ENCODE measurements at places on chromosomes 11 and 22.

GRCh38 chr22:19974935-19975706 is 33.5 kb upstream of the TXNRD2 start:
- peak; percentile 65 for DNase-seq

DNA sequence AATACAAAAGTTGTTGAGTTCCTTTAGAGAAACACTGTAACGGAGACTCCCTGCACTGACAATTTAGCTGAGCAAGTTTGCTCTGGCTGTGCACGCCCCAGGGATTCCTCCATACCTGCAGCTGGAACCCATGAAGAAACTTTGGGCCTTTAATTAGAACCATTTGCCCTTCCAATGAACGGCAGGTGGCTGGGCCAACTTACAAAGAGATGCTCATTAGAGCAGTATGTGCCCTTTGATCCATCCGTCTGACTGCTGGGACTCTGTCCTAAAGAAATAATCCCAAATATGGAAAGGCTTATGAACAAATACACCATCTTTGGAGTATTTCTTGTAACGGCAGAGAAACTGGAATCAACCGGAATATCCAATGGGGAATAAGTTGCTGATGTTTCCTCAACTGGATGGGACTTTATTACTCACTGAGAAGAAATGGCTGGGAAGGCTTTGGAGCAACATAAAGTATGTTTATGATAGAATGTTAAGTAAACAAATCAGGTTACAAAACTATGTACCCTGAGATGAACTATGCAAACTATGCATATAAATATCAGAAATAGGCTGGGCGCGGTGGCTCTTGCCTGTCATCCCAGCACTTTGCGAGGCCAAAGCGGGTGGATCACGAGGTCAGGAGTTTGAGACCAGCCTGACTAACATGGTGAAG is 24.4 kb upstream of the FBLN1 start:
- peak; percentile 87 for DNase-seq

GRCh38 chr11:120172054-120172911 is 34.4 kb upstream of the TRIM29 start:
- peak; percentile 70 for DNase-seq

DNA sequence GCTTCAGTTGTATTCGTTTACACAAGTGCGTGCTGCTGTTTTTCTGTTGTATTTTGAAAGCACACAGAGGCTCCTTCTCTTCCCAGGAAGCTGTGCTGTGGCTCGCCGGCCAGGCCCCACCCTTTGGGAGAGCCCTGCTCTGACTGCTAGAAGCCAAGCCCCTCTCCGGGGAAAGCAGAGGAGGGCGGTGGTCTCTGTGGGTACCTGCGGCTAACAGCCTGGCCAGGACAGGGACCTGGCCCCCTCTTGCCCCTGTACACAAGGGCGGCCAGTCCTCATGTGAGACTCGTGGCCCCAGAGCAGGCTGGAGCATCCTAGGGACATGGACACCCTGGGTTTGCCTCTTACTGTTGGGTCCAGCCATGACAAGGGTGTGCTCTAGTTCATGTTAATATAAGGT is 14.8 kb downstream of the MOB2 start:
- no peak for DNase-seq

- DNase-seq, result no peak
Observed at GRCh38 chr11:26704249-26704648, 17.6 kb downstream of the SLC5A12 start.

DNA sequence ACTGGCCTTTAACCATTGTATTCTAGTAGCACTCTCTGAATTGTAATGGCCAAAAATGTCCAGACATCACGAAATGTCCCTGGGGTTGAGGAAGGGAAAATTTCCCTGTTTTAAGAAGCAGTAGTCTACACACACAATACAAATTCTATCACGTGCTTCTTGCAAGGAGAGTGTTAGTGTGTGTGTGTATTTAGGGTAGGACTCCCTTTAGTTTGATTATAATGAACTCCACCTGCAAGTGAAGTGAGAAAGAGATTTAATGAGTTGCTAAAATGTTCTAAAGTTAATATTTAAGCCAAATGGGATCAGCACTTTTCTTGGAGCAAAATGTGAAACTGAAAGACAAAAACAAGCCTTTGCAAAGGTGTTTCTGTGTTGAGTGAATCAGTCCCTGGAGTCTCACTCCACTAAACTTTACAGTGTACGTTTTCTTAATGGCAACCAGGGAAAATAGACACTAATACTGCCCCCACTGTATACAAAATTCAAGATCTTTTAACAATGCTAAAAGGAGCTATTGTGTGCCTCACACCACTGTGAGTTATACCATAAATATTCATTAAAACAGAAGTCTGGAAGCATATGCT is 590.3 kb upstream of the TENM4 start:
- DNase-seq, result no peak

GRCh38 chr11:97814325-97814959 is 1206.3 kb upstream of the CNTN5 start:
- DNase-seq, result no peak

- DNase-seq, result peak; percentile 61
Observed at GRCh38 chr22:46798366-46799350, 36.2 kb downstream of the TBC1D22A start.

- no peak for DNase-seq
Observed at GRCh38 chr22:37240941-37241320, 3.1 kb downstream of the RAC2 start.

DNA sequence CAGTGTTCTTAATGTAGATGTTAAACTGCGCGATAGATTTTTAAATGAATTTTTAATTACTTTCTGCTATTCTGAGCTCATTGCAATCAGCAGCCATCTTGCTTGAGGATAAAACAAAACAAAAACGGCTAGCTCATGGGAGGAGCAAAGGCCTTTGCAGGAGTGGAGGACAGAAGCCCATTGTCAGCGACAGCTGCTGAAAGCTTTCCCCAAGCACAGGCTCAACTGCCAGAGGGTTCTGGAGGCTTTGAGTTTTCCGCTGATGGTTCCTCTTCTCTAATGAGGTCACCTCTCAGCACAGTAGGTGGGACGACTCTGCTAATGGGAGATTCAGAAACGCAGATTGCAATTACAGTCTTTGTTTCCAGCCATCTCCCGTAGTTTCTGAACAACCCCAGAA is 167.1 kb upstream of the TTC12 start:
- no peak for DNase-seq

- no peak for DNase-seq
Observed at GRCh38 chr11:84419616-84420015, 1133.4 kb upstream of the CCDC90B start.

DNA sequence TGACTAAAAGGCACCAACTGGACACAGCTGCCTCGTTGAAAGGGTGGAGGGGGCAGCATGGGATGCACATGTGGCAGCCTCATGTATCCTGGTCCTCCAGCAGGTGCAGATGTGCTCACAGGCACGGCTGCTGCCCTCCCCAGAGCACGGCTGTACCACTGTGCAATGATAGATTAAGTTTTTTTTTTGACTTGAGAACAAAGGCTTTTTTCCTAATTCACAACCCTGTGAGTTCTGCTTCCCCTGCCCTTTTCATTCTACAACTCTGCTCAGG is 11.4 kb downstream of the DKK3 start:
- DNase-seq, result no peak

- DNase-seq, result no peak
Observed at GRCh38 chr11:30364139-30364836, 41.4 kb downstream of the ARL14EP start.

DNA sequence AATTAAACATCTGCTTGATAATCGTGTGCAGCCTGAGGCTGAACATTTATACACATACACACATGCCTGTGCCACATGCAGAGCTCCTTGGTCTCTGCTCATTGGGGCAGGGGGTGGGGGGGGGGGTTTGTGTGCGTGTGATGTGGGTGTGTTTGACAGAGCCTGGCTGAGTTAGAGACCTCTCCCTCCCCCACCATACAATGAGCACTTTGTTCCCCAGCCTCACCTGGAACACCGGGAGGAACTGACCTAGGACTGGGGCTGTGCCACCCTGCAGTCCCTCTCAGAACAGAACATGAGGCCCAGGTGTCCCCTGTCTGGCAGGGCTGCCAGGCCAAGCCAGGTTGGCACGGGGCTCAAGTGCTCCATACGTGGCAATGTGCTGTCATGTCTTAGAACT is 96.6 kb downstream of the TP53I11 start:
- DNase-seq, result no peak

GRCh38 chr11:1126491-1126926 is 31.2 kb upstream of the MUC5AC start:
- no peak for DNase-seq

DNA sequence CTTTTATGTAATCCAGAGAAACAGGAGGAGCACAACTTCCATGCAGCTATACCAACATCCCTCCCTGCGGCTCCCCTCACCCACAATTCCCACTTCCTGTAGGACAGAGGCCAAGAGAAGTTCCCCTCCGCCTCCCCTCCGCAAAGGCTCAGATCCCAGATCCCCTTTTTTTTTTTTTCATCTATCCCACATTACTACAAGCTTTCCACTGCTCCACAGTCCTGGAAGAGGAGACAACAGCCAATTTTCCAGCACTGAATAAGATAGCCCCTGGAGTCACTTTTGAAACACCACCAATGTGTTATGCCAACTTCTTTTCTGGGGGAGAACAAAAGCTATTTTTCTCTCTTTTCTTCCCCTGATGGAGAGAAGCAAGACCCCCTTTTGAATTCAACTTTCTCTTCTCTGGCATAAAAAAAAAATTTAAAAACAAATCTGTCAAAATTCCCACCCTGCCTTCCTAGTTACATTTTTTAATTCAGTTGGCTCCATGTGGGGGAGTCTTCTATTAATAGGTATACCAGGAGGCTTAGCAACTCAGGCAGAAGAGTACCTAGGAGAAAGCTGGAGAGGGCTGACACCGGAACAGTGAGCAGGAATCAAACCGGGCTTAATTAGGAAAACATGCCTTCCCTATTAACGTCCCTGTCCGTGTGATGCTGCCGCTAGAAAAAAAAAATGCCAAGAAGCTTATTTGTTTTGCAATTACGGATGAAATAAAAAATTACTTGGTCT is 543.4 kb downstream of the BUD13 start:
- DNase-seq, result no peak

DNA sequence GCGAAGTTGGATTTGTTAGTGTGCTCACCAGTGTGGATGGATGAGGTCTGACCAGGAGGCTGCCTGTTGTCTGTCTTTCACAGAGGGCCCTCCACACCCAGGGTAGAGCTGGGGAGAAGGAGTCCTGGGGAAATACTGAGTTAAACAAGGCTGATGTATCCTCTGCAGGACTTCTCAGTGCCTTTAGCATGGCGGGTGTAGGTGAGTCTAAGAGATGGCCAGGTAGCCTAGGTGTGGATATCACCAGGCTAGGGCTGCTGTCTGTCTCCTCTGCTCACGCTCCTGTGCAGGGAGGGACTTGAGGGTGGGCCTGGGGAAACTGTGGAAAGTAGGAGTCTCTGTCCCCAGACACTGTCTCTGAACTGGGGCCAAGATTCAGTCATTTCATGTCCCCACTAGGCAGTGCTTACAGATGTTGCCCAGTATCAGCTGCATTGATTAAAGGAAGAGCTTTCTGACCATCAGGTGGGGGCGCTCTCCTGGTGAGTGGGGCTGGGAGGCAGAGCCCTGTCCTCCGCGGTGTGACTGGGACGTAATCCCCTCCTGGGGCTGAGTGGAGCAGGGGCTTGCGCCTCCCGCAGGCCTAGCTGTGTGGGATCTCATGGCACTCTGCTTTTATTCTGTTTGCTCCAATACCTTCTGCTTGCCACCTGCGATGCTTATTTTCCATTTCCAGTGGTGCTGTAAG is 35.5 kb upstream of the CCDC188 start:
- no peak for DNase-seq

- DNase-seq, result no peak
Observed at GRCh38 chr11:45702511-45702910, 37.1 kb upstream of the CHST1 start.

DNA sequence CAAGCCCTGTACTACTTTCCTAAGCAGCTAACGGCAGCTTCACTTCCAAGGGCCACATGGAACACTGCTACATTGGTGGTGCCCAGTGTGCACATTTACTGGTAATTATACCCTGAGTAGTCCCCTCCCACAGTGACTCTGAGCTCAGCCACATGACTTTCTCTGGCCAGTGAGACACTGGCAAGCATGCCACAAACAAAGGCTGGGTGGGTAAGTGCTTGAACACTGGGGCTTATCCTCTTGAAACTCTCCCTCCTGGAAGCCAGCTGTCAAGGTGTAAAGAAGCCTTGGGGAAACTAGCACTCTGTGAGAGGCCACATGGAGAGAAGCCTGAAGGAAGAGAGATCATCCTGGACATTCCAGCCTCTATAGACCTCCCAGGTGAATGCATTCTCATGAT is 54.4 kb upstream of the DRD2 start:
- no peak for DNase-seq

- DNase-seq, result no peak
Observed at GRCh38 chr11:73230931-73231330, 12.8 kb downstream of the P2RY2 start.

DNA sequence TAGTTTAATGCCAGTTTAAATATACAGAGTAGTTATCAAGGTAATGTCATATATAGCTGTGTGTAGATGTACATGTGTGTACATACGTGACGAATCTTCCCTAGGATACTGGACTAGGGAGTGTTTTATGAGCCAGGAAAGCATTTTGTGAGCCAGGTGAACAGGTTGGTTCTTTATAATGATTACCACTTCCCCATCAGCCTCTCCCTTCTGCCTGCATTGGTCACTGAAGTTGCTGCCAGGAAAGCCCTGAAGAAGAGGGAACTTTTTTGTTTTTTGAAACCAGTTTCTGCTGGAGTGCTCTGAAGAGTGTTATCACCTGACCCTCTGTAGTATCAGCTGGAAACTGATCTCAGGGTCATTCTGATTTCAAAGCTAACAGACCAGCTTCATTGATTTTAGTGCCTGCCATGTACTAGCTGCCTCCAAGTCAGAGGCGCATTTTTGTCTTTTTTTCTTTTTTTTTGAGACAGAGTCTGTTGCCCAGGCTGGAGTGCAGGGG is 14.2 kb upstream of the ST14 start:
- no peak for DNase-seq

- no peak for DNase-seq
Observed at GRCh38 chr11:64136765-64137441, 29.0 kb downstream of the MACROD1 start.

DNA sequence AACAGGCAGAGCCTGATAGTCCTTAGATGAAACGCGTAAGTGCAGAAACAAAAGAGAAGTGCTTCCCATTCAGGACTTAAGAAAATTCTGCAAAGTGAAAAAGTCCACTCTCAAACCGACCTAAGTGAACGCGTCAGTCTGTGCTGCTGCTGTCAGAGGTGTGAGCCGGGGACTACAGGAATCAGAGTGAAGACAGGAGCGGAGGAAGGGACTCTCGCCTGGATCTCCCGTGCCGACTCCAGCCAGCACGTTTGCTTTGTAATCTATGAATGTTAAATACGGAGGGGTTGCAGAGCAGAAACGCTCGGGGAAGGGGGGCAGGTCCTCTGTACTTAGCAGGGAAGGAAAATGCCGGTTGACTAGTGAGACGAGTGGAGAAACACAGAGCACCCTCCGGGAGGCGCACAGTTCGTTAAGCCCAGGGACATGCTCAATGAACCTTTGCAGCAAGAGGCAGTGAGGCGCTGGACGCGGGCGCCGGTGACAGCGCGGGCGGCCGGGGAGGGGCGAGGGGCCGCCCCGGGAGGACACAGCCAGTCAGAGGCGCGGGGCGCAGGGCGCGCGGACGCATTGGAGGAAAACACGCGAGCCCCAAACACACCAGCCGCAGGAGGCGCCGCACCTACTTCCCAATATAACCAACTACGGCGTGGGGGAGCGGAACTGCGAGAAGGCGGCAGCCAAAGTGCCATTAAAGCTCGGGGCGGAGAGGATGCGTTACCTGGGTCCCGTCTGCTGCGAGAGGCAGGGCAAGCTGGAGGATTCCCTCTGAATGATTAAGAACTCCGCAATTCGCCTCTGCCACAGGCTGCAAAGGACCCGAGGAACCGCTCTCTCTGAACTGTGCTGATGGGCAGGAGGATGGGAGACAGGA is at the start of gene CNTN5:
CNTN5 (plus strand) TSS at position 598 of the 874 bp plus-strand sequence.
- no peak for DNase-seq

- DNase-seq, result no peak
Observed at GRCh38 chr11:3659595-3660515, 11.3 kb downstream of the CHRNA10 start.
